ENCODE measurements at places on chromosomes 2 and 18. TPM values are rescaled to one million over a fixed set of nuclear protein-coding genes. Genes with fewer than 3 reads are reported as not detected.

INHA gene
- total RNA-seq, result not detected

REG1B gene
- not detected for total RNA-seq

SKOR2 gene
- not detected for total RNA-seq

CRYBA2 gene
- total RNA-seq, result not detected

DNA sequence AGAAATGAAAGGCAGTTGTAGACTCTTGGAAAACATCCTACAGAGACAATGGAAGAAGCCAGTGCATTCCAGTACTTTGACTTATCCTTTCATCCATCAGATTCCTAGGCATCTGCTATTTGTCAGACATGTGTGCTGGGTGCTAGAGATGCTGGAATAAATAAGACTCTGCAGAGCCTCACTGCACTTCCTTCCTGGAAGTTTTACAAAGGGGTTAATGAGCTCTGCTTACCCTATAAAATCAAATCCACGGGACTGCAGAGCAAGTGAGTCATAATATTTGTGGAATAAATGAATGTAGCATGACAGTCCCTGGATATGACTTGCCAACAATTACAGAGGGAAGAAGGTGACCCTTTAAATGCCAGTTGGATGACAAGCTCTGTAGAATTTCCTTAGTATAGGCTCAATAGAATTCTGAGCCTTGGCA is 52.7 kb upstream of the NPAS2 start:
- no peak for DNase-seq

DNA sequence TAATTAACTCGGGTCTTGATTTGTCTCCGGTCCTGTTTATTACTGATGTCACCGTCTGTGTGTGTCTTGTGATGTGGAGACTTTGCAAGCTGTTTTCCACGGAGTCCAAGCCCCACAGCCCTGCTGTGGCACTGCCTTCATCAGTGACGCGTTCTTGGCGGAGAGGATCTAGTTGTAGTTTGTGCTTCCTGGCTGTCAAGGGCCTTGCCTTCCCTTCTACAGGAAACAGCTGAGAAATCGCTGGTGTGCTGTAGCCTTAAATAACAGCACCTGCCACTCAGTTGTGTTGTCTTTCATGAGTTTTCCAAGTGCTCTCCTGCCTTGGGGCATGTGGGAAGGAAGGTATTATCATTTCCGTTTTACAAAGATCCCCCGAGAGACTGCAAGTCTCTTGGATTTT is 26.3 kb downstream of the CTIF start:
- DNase-seq, result no peak

- no peak for DNase-seq
Observed at GRCh38 chr2:13662055-13662454, 945.3 kb downstream of the TRIB2 start.

DNA sequence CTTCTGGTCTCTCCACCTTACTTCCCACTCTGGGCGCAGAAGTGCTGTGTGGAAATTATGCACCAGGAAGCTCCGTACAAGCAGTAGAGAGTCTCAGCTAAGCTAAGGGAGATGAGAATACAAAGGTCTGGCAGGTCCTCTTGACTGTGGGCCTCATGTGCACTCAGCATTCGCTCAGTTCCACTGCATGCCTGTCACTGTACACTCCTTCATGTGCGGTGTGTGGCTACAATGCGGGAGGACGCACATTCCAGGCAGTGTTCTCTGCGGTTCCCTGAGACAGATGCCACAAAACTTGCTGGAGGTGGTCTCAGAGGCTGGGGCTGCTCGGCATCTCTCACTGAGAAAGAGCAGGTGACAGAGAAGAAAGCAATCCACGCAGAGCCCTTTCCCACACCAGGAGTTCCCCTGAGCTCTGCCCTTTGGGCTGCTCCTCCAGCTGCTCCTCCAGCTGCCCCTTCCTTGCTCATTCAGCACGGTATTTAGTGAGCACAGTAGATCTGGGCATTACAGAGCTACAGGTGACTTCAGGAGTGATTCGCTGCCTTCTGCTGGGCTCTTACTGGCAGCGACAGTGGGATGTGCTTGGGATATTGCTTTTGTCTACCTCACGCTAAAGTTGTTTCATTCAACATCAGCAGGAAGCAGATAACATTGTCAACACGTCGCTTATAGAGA is 176.6 kb downstream of the SH3RF3 start:
- no peak for DNase-seq

DNA sequence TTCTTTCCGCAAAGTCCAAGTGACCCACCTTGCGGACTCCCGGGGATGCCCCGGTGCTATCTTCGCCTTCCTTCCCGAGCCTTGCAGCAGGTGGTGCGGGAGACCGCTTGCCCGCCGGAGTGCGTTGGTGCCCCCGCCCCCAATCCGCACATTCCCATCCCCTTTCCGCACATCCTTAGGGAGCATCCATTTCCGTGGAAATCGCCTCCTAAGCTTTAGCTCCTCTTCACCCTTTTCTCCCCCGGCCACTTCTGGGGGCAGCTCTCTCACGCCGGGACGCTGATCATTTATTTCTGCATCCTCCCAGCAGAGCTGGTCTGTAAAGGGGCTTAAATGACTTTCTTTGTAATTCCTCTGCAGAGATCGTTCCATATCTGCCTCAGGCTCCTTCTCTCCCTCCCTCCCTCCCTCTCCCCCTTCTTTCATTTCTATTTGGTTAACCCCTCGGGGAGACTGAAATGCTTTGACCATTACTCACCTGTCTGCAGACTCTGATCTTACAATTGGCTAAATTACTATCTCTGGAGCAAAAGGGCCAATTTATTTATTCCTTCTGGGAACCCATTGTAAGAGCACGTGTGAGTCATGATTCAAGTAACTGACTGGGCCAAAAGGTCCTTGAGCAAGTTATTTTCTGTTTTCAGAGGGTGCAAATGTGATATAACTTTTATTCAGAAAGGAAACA is 1.3 kb upstream of the LYPD1 start:
- no peak for DNase-seq

- no peak for DNase-seq
Observed at GRCh38 chr2:128981353-128981752, 662.7 kb upstream of the HS6ST1 start.

GRCh38 chr2:188189356-188189755 is 102.3 kb upstream of the GULP1 start:
- DNase-seq, result no peak

DNA sequence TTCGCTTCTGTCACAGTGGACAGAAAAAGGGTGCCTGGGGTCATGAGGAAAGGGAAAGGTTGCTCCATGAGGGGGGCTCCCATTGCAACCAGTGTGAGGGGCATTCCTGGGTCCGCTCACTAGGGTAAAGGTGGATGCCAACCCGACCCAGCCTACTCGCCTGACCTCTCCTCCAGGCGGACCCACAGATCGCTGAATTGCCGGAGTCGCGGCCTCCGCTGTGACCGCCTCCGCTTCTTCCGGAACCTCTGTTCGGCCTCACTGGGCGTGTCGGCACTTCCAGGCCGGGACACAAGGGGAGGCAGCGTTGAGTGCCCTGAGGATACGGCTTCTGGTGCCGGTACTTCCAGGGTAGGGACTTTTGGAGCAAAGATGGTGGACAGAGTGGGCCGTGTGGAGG is 57.1 kb downstream of the TRABD2A start:
- DNase-seq, result no peak

DNA sequence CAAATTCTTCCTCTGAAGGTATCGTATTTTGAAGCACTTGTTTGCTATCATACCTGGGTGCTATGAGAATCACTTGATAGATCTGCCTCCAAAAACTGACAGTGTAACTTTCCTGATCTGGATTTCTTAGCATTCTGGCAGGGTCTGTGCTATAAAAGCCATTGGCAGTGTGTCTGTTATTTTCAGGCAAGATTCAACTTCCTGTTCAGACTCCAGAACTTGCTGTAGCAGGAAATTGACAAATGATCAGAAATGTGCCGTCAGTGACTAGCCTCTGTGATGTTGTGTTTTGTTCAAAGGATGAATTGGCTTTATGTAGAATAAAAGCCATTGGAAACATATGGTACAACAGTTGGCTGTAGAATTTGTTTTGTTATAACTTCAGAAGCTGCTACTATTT is 273.3 kb downstream of the PTPRM start:
- DNase-seq, result no peak

- DNase-seq, result no peak
Observed at GRCh38 chr2:218315397-218315796, 23.1 kb upstream of the TMBIM1 start.

GRCh38 chr18:22632191-22632590 is 214.5 kb upstream of the CTAGE1 start:
- DNase-seq, result no peak
